ENCODE measurements at places on chromosomes 12 and 14. TPM values are rescaled to one million over a fixed set of nuclear protein-coding genes. Genes with fewer than 3 reads are reported as not detected.
A peak's percentile ranks its signal among the peaks of the same experiment; 100 is the strongest.

DNA sequence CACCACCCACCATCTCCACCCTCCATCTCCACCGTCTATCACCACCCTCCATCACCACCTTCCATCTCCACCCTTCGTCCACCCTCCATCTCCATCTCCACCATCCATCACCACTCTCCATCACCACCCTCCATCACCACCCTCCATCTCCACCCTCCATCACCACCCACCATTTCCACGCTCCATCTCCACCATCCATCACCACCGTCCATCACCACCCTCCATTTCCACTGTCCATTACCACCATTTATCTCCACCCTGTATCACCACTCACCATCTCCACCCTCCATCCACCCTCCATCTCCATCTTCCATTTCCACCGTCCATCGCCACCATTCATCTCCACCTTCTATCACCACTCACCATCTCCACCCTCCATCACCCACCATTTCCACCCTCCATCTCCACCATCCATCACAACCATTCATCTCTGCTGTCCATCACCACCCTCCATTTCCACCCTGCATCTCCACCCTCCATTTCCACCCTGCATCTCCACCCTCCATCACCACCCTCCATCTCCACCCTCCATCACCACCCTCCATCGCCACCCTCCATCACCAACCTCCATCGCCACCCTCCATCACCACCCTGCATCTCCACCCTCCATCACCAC is 6.1 kb upstream of the CEP170B start:
- no peak for DNase-seq

GRCh38 chr14:84421621-84422020 is 1108.3 kb upstream of the FLRT2 start:
- DNase-seq, result no peak

SLC25A47 gene
- polyA plus RNA-seq, result not detected

LHX5 gene
- not detected for polyA plus RNA-seq

DNA sequence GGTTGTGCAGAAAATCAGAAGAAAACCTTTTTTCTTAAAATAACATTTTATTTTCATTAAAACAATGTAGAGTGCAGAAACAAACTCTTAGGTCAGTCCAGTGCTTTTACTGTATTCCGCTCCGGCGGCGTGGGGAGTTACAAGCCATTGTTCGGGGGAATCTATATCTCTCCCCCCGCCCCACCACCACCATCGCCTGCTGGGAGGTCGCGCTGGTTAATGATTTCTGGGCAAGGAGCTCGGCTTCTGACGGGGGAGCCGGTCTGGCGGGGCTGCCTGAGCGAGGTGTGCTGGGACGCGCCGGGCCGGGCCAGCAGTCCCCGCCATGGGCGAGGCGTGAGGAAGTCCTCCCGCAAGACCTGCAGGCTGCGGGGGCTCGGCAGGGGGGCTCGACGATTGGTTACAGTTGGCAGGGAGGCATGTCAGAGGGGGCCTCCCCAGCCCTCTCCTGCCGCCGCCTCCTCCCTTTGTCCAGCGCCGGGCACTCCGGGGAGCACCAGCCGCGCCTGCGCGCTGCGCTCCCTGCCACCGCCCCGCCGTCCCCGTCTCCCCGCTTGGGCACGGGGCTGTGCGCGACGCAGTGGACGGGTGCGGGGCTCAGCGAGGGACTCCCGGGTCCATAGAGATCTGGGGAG is 1.0 kb upstream of the DUSP6 start:
- peak; percentile 64 for DNase-seq

RHEBL1 gene
- 0.41 TPM for polyA plus RNA-seq
